SK-MEL-5 (cell line): ENCODE measurements at places on chromosomes 2 and 18. TPM values are rescaled to one million over a fixed set of nuclear protein-coding genes. Genes with fewer than 3 reads are reported as not detected.

Gene ARPC2
- 196 and 198 TPM in 2 replicates for total RNA-seq

Gene SLC30A3
- total RNA-seq = 0.24 and 1.2 TPM in 2 replicates

Gene TFCP2L1
- total RNA-seq = 0.08 and 0.13 TPM in 2 replicates

Gene GPR45
- total RNA-seq = 0.21 and 0.98 TPM in 2 replicates

Gene LYG2
- not detected in 2 replicates for total RNA-seq

Gene ADD2
- 5.2 and 5.7 TPM in 2 replicates for total RNA-seq
